ENCODE measurements at places on chromosomes 5 and 9. TPM values are rescaled to one million over a fixed set of nuclear protein-coding genes. Genes with fewer than 3 reads are reported as not detected.

DNA sequence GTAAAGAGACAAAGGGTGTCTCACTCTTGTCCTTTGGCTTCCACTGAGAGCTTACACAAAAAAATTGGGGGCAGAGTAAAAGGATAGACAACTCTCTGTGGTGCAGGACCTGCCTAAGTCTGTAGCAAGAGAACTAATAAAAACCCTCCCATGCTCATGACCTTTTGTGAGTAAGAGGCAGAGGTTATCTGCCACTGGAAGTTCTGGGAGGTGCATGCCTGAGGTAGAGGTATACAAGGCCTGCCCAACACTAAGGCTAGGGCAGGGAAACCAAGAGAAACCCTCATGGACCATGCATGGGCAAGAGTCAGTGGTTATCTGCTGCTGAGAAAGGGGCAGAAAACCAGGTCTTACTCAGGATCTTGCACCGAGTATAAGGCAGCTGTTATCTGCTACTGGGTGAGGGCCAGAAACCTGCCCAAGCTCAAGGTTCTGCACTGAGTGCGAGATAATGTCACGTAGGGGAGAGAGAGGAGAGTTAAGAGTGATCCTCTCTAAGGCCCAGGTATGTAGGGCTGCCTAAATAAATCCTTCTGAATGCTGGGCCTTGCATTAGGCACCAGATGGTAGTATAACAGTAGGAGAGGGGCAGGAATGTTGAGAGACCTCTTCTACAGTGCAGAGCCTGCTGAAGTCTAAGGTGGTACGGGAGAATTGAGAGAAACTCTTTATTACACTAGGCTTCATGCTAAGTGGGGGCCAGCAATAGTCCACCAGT lies 143.4 kb downstream of the MACROH2A1 start:
- no peak for DNase-seq

GRCh38 chr9:136455043-136456002 lies 15.7 kb upstream of the INPP5E start:
- no peak for DNase-seq

GRCh38 chr9:96514800-96515158 lies 64.8 kb downstream of the HABP4 start:
- DNase-seq, result no peak

- DNase-seq, result no peak
Measured at GRCh38 chr5:178577376-178577839, 12.8 kb downstream of the COL23A1 start.

- DNase-seq, result no peak
Measured at GRCh38 chr5:116482394-116482793, 92.2 kb downstream of the SEMA6A start.

DNA sequence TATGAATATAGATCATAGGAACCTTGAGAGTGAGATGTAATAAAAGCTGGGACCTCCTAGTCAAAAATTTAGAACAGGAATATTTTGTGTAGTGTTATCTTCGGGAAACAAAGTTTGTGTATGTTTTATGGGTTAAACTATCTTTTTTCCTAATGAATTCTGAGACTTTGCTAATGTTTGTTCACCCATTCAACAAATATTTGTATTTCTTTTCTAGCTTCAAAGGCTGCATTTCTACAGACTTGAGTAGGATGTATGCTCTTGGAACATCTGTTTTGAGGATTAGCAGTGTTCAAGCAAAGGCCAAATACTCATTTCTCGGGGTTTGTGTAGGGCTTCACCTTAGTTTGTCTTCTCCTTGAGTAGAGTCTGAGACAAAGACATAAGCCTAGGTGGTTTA lies 16.2 kb downstream of the NDUFS4 start:
- DNase-seq, result no peak

- DNase-seq, result peak; percentile 49
Measured at GRCh38 chr5:159097784-159098602, 1.7 kb downstream of the EBF1 start.

DNA sequence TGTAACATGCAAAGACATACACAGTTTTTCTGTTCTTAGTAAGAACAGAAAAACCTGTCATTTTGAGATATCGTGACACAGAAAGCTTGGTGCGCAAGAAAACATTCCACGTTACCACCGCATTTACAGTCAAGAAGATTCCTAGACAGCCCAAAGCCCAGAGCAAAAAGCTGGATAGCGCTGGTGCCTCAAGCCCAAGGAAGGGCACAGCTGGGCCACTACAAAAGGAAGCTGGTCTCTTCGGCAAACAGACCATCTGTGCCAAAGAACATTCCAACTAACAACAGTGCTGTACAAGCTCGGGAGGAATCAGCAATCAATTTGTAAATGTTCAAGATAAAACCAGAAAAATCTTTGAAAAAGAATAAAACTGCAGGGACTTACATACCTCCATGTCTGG lies 31.0 kb downstream of the PSMB7 start:
- no peak for DNase-seq

- DNase-seq, result no peak
Measured at GRCh38 chr5:14449052-14449661, 132.4 kb upstream of the OTULINL start.

DNA sequence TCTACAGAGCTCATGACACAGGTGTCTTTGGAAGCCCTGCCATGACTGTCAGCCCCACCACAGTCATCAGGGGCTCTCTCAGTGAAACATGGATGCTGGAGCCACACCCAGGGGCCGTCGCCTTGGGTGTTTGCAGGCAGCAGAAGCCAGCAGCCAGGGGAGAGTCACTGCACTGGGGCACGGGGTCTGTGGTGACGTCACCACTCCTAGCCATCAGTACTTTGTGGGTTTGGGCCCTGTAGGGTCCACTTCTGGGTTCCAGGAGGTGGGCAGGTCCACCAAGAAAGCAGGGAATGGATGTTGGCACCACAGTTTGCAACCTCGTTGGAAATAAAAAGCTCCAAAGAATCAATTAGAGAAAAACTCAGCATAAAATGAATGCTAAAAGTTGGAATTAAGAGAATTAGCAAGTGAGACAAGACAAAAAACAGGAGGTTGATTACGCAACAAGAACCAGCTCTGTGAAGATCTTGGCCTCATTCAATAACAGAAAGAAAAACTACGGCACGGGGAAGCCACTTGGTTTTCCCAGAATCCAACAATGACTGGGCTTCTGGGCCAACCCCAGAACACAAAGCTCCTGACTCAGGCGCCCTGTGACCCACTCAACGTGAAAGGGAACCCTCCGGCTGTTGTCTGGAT lies 34.3 kb downstream of the MED10 start:
- no peak for DNase-seq

DNA sequence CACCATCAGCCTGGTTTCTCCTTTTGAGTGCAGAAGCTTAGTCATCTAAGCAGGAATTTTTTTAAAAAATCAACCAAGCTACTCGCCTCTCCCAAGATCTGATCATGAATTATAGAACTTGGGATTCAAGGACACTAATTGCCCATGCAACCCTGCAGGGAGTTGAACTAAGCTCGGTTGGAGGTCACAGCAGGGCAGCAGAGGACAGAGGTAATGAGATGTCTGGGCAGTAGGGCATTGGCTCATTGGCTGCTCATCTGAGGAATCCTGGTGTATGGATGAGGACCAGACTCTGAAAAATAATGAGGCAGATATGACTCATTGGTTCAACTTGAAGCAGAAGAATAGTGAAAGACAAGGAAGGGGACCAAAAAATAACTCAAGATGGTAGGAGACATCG lies 111.8 kb upstream of the TLE1 start:
- DNase-seq, result no peak

DNA sequence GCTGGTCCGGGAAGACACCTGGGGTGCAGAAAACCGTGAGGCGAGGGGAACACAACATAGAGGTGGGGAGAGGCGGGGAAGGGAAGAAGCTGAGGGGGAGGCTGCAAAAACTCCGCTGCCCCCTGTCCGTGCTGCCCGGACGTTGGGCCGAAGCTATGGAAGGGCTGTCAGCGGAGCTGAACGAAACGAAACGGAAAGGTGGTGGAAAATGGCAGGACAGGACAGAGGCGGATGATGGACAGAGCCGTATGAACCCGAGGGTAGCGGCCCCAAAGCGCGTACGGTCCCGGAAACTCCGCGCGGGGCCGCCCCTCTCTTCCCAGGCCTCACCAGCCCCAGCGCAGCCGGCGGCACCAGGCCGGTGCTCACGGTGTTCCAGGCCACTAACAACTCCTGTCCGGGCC lies 272 bp downstream of the ANAPC2 start:
- no peak for DNase-seq

DNA sequence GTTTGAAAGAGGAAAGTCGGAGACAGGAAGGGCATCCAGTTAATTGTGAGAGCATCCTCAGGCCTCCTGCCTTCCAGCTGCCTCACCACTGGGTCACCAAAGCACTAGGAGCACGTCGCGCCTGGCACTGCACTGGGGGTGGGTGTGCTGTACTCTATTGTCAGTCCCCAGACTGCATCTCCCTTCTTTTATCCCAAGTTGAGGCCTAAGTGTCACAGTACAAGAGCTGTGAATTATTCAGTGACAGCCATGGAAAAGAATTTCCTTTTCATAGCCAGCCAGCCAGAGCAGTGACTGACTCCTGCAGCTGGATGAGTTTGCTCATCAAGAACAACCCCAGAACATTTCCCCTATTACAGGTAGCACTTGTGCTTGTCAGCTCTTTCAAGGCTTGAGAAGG lies 16.3 kb downstream of the CLTA start:
- peak; percentile 31 for DNase-seq

DNA sequence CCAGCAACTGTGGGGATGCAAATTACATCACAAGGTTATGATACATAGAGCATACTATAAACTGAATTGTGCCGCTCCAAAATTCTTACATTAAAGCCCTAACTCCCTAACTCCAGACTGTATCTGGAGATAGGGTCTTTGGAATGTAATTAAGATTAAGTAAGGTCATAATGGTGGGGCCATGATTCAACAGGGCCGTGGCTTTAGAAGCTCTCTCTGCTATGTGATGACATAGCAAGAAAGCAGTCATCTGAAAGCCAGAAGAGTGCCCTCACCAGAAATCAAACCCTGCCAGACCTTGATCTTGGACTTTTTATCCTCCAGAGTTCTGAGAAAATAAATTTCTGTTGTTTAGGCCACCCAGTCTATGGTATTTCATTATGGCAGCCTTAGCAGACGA lies 123.9 kb downstream of the FBXL17 start:
- no peak for DNase-seq

DNA sequence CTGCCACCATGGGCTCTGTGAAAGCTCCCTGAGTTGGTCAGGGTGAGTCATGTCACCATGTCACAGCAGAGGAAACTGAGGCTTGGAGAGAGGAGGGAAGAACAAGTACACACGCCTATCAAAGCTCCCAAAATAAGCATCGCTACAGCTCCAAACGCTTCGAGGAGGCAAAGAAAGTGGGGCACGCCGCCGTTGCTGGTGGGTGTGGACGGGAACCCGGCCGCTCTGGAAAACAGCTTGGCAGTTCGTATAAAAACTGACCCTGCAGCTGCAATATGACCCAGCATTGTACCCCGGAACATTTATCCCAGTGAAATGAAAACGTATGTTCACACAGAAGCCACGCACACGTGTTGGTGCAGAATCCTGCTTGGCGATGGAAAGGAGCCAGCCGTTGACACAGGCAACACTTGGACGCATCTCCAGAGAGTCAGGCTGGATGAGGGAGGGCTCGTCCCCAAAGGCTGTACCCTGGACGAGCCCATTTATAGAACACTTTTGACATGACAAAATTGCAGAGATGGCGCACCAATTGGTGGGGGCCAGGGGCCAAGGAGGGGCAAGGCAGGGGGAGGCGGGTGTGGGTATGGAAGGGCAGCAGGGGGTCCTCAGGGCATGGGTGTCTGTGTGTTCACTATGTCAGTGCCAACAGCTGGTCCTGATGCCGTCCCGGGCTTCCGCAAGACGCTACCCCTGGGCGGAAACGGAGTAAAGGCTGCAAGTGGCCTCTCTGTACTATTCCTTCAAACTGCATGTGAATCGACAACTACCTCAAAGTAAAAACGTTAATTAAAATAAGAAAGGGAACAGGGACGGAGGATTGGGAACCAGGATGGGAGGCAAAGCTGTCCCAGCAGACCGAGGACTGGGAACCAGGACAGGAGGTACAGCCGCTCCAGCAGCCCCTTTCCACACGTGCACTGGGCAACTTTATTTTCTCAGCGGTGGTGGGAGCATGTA lies 173.0 kb downstream of the OLFM1 start:
- DNase-seq, result peak; percentile 81

- DNase-seq, result no peak
Measured at GRCh38 chr5:55564721-55565120, 30.0 kb upstream of the PLPP1 start.

- DNase-seq, result no peak
Measured at GRCh38 chr5:72070529-72070928, 36.7 kb upstream of the MAP1B start.

DNA sequence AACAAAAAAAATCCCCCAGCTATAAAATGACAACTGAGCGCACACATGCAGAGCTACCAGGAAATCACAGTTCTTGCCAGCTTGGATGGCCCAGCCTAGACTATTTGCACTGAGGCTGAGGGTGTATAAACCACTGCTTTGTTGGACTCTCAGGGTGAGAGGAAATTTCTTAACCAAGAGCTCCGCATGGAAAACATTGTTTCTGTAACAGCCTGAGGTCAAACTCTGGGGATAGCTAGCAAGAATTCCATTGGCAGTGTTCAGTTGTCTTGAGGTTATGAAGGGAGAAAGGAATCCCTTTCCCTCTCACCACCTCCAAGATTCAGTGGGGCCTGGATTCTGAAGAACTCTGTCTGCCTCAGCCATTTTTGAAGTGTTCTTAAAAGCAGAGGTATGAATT lies 360.0 kb downstream of the OSTF1 start:
- no peak for DNase-seq

DNA sequence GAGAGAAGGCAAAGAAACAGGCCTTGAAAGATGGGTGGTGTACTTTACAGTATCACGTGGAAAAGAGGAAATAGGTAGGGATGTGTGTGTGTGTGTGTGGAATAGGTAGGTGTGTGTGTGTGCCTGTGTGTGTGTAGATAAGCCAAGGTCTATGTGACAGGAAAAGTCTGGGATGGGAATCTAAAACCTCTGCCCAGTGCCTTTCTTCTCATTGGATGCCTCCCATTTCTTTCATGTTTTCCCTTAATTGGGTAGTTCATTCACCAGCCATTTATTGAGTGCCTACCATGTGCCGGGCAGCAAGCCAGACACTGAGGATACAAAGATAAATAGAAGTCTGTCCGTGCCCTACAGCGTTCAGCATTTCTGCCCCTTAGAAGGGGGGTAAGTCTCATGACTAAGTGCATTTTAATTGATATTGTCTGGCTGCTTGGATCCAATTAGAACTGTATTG lies 1.0 kb downstream of the URM1 start:
- DNase-seq, result no peak

GRCh38 chr9:76585487-76586389 lies 126.8 kb downstream of the GCNT1 start:
- DNase-seq, result no peak

ACO1 gene
- 36.3 TPM for total RNA-seq

GABRP gene
- 0.10 TPM for total RNA-seq

CCDC171 gene
- total RNA-seq, result 23.6 TPM

PTGR1 gene
- total RNA-seq, result 44.7 TPM

LCN10 gene
- total RNA-seq, result not detected

TRAF1 gene
- 3.5 TPM for total RNA-seq

KLF4 gene
- total RNA-seq, result 39.1 TPM

C5orf52 gene
- not detected for total RNA-seq

STPG3 gene
- total RNA-seq, result not detected

ERAP2 gene
- 3.5 TPM for total RNA-seq

OR4F3 gene
- not detected for total RNA-seq

MAN1B1 gene
- 61.3 TPM for total RNA-seq
